ENCODE measurements at places on chromosomes 11 and 22.

- no peak for DNase-seq
These were observed 3.7 kb upstream of the PGGHG start for GRCh38 chr11:285021-285893.

DNA sequence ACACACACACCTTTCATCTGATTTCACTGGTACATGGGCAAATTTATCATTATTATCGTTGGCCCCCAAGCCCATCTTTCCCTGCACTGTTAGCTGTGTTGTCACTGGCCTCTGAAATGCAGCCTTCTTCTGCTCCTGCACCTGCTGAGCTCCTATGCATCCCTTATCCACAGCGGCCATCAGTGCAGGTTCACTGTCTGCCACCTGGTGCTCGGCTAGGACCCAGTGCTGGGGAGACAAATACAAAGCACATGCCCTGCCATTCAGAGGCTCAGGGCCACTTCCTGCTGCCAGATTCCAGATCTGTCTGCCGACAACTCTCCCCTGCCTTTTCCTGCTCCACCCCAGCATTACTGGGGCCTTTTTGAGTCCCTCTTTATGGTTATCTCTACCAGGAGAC is 1205.4 kb downstream of the TBC1D22A start:
- DNase-seq = no peak

- no peak for DNase-seq
These were observed 13.1 kb downstream of the WNT11 start for GRCh38 chr11:76193219-76193618.

GRCh38 chr11:130121445-130121978 is 38.1 kb upstream of the ST14 start:
- DNase-seq = no peak

- no peak for DNase-seq
These were observed 21.6 kb downstream of the ASPHD2 start for GRCh38 chr22:26450453-26451185.

GRCh38 chr11:47216121-47216798 is 1.5 kb downstream of the DDB2 start:
- DNase-seq = peak; percentile 23

DNA sequence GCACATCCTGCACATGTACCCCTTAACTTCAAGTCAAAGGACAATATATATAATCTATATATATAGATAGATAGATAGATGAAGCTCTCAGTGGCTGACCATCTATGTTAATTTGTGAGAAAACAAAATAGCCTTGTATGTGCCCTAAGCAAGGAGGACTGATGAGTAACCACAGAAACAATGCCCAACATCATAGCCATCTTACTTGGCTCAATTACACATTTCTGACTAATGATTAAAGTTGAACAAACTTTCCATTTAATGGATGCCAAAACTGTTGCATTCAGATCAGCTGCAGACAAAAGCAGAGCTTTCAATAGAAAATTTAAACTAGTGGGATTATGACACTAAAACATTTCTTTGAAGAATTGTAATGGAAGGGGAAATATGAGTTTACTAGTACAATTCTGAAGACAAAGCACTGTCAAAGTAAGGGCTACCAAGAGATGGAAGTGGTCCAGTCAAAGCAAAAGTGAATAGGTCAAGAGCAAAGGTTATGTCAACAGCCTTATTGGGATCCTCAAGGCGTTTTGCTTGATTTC is 1188.2 kb upstream of the RAG2 start:
- no peak for DNase-seq

GRCh38 chr11:86940122-86940777 is 14.9 kb downstream of the FZD4 start:
- DNase-seq = peak; percentile 33

- DNase-seq = no peak
These were observed 14.2 kb downstream of the PRR33 start for GRCh38 chr11:1877211-1878136.

GRCh38 chr11:33160136-33160535 is 1.1 kb downstream of the CSTF3 start:
- DNase-seq = no peak

- no peak for DNase-seq
These were observed 9.8 kb downstream of the PRMT3 start for GRCh38 chr11:20397281-20397680.

DNA sequence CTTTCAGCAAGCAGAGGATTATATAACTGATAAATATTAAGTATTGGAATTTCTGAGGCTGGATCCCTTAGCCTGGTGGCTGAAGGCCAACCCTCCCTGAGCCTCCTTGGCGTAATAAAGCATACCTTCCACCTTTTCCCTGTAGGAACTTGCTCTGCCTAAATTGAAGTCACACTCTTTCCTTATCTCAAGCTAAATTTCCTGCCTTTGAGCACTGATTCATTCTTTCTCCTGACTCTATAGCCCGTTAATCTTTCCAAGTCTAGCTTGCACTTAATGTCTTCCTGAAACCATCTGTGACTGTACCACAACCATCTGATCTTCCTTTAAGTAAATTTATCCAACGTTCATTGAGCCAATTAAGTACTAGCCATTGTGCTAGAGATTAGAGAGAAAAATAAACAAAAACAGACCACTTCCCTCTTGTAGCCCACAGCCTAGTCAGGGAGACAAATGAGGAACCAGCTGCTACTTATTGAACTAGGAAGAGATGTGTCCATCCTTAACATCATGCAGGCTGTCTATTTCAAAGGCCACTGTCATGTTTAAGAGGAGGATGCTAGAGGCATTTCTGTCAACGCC is 62.9 kb downstream of the GRK3 start:
- no peak for DNase-seq

- DNase-seq = no peak
These were observed 21.8 kb upstream of the APOA1 start for GRCh38 chr11:116859175-116859574.

Measured in tibial nerve (tissue), 4 donors.